ENCODE measurements at places on chromosomes 1 and 21.

DNA sequence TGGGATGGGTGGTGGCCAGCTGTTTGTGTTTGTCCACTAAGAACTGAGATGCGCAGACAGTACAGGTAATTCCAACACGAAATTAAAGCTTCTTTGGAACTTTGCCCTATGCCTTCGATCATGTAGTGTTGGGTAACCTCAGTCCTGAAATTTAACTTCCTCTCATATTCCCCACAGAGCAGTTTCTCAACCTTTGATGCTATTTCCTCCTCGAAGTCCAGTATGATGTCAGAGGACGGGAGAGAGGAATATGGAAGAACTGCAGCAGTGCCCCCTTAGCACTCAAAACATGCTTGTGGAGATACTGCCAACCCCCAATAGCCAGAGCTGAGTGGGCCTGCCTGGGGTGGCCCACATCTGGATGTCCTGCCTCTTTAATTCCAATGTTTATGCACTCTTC is 3.6 kb downstream of the LPAR3 start:
- no peak for DNase-seq

DNA sequence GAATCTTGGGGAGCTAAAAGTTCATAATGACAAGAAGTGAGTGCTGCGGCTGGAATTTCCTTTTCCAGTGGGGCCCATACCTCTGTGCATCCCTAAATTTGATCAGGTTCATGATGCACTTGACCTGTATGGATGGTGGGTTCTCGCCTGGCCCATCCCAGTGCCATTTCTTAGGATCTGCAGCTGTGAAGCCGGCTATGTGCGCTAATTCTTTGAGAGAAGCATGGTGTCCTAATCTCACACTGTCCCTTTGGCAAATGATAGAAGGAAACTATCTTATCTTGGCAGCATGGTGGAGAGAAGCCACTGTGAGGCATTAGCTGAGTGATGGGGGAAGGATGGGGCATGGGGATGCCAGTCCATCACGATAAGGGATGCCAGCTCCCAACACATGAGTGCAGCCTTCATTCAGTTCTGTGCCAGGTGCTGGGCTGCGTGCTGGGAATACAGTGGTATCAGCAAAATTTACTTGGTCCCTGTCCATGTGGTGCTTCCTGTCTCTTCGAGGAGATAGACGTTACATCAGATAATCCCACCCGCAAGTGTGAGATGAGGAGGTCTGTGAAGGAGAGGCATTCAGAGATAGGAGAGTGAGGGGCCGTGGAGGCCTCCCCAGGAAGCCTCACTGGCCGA is 30.5 kb downstream of the STUM start:
- DNase-seq, result no peak

DNA sequence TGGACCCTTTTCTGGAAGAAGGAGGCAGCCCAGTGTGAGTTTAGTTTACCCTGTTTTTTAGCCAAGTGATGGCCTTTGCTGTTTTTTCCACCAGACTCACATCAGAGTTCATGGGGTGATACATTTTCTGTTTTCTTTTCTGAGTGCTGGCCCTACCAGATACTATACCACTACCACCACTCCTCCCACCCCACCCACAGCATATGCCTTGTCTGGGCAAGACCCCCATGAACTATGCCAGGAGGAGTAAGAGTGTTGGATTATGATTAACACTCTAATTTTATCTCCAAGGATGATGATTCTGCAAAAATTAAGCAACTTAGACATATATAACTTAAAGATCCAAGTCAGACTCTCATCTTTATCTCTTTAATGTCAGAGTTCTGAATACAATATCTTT is 26.1 kb downstream of the FABP3 start:
- DNase-seq, result no peak

DNA sequence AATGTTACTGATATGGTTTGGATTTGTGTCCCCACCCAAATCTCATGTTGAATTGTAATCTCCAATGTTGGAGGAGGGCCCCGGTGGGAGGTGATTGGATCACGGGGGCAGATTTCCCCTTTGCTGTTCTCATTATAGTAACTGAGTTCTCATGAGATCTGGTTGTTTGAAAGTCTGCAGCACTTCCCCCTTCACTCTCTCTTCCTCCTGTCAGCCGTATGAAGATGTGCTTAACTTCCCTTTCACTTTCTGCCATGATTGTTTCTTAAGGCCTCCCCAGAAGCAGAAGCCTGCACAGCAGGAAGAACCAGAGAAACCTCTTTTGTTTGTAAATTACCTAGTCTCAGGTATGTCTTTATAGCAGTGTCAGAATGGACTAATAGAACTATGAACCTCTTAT is 28.4 kb downstream of the TRIM33 start:
- peak; percentile 51 for DNase-seq

DNA sequence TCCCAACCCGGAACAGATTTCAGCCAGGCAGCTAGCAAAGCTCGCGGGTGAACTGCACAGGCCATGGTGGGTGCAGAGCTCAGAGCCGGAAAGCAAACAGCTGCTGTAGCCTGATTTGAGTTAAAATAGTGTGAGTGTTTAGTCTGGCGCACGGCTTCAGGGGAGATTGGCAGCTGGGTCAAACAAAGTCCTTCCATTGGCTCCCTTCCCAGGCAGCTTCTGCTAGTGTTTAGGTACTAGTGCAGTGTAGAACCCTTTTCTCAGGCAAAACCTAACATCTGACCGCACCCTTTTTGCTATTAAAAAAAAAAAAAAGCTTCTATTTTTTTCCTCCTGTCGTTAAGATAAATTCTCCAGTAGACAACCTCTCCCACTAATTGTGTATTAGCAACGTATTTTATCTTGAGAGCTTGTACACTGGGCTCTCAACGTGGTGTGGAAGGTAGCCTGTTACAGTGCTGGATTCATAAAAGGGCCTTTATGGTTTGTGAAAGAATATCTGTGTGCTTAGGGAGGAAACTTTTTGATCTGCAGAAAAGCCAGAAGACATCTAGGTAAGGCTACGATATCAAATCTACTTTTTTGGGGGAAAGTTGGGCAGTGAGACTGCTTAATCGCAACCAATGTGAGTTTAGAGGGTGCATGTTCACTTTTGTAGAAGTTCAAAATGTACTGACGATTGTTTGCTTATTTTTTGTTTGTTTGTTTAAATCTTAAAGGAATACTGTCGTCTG is 689.6 kb downstream of the USP25 start:
- no peak for DNase-seq

DNA sequence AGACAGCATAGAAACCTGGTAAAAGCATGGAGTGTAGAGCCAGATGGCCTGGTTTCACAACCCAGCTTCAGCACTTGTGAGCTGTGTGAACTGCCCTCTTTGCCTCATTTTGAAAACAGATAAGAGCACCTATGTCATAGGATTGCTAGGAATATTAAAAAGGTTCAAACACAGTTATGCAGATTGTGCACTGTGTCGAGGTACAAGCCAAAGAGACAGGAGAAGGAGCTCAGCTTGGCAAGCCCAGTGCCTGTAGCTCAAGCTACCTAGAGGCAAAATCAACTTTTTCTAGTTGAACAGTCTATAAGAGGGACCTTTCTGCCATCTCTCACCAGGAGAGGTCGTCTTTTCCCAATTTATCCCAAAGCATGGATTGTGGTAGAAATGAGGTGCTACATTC is 5.0 kb downstream of the CHODL start:
- DNase-seq, result no peak

GRCh38 chr1:65264197-65264929 is 45.0 kb upstream of the DNAJC6 start:
- DNase-seq, result no peak

DNA sequence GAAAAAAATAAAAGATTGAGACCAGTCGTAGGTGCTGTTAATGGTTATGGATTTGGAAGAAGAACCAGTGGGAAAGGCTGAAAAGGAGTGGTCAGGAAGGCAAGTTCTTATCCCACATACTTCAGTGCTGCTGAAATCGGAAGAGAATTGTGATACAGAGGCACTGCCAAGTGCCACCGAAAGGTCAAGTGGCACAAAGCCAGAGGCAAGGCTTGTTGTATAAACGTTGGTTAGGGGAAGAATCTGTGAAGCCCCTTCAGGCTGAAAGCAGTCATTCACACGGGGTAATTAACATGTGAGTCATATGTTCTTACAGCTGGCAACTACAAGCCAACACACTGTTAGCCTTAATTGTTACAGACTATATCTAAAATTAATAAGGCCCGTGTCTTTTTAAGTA is 48.8 kb downstream of the ZBTB40 start:
- DNase-seq, result no peak

DNA sequence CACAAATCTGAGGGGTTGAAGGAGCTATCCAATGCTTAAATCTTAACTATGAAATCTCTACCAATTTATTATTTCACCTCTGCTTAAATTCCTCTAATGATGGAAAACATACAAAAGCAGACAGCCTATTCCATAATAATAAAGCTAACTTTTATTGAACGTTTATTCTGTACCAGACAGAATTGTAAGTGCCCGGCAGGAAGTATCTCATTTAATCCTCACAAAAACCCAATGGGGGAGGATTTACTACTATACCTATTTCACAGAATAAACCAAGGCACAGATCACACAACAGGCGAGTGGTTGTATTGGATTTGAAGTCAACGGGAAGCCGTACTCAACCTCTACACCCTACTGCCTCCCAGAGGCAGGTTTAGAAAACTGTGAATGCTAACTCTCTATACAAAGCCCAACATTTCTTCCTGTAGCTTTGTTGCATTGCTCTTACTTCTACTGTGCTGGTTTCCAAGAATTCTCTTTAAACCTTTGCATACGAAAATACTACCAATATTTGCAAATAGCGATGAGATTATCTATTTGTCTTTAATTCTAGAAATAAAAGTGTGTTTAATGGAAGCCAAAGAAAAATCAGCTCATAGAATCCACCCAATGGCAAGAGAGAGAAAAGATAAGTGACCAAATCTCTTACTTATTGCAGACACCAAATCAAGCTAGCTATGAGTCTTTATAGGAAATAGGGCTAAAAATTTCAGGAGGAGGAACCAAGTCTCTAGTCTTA is 33.5 kb upstream of the C1orf53 start:
- peak; percentile 36 for DNase-seq

DNA sequence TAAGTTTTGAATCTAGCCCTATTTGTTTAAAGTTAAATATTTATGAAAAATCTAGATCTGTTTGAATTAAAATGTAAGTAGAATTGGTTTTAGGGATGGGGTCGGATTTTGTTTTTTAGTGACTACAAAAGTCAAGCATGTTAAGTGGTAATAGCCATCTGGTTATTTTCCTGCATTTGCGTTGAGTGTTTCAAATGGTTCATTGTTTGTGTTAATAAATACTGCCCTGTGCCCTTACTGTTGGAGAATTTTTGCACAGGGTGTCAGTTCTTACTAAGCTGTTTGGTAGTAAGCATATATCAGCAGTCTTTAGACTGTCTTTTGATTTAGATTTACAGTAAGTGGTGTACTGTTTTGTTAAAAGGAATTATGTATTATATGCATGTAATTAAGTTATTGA is 46.1 kb upstream of the TARS2 start:
- DNase-seq, result no peak

GRCh38 chr1:189237008-189237407 is 1240.7 kb downstream of the BRINP3 start:
- DNase-seq, result no peak

GRCh38 chr1:226571893-226572292 is 23.3 kb downstream of the STUM start:
- DNase-seq, result no peak

DNA sequence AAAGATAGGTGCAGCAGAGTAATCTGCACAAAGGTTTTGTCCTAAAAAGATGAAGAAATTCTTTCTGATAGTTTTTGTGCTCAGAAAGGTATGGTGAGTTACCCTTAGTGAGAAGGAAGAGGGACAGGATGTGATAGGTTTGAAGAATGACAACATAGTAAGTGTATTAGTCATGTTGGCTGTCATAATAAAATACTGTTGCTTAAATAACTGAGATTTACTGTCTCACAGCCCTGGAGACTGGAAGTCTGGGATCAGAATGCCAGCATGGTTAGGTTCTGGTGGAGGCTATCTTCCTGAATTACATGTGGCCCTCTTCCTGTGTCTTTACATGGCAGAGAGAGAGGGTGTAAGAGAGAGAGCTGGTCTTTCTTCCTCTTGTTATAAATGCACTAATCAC is 965.2 kb downstream of the TTLL7 start:
- no peak for DNase-seq

DNA sequence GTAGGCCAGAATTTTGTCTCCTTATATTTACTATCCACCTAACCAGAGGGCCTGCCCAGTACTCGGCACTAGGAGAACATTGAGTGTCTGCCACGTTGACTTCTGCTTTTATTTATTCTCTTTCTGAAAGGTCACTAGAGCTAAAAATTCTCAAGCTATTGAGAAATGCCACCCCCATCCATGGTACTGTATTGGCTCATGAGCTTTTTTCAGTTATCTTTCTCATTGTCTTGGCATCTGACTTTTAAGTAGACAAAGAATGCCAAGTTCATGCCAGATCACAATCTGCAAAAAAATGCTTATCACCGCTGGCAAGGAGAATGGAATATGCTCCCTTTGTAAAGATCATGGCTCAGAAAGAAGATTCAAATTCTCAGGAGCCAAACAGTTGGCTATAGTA is 49.8 kb upstream of the MROH9 start:
- DNase-seq, result no peak

- no peak for DNase-seq
These were observed 99.0 kb downstream of the KCNK2 start for GRCh38 chr1:215181518-215181917.

DNA sequence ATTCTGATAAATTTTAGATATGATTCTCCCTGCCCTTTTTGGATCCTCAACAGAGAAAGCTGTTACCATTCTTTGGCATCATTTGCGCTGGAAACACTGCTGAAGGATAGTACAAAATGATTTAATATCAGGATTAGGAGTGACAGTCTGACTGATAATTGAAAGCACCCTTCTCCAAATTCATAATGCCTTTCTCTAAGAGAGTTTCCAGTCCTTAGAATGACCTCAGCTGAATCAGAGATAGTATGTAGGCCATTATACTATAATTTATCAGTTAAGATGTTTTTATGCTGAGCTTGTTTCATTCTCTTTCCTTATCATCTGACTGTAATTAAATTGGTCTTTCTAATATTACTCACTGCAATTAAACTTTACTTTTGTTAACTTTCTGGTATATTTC is 166.7 kb downstream of the ZNF326 start:
- DNase-seq, result no peak

DNA sequence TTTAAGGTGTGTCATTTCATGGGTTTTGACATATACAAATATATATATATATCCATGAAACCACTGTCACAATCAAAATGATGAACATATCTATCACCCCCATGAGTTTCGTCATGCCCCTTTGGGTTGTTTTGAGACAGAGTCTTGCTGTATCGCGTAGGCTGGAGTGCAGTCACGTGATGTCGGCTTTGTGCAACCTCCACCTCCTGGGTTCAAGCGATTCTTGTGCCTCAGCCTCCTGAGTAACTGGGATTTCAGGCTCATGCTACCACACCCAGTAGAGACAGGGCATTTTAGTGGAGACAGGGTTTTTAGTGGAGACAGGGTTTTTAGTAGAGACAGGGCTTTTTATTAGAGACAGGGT is 8.0 kb downstream of the HJV start:
- DNase-seq, result no peak
